ENCODE measurements at places on chromosomes 6 and 20. TPM values are rescaled to one million over a fixed set of nuclear protein-coding genes. Genes with fewer than 3 reads are reported as not detected.

DNA sequence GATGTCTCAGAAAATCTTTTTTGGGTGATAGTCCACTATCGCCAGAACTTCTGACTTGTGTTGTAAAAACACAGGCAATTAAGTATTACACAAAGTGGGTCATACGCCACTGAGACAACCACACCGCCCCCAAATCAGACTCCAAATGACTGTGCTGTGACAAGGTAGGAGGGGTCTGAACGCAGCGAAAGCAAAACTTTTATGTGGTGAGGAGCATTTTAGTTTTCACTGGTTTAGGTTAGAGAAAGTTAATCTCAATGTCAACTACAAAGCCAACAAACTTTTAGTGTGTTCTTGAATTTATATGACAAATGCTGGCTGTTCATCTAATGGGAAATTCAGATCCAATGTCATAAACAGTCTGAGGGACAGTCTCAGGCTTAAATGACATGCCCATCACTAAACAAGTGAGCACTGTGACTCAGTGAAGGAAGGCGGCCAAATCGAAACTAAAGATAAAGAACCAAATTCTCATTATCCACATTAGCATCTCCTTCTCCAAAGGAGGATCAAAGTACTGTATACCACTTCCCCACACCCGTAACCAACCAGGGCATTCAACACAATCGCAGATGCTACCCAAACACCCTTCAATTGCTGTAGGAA lies 186.7 kb downstream of the GJA10 start:
- DNase-seq: no peak

The EEF1A1 gene
- total RNA-seq: 19,513 TPM

- no peak for DNase-seq
Observed at GRCh38 chr20:40948465-40949267, 80.0 kb upstream of the TOP1 start.

- no peak for DNase-seq
Observed at GRCh38 chr6:147769496-147770087, 261.1 kb downstream of the SAMD5 start.

GRCh38 chr6:130421585-130421984 lies 55.8 kb downstream of the TMEM200A start:
- DNase-seq: no peak

GRCh38 chr20:19392344-19393130 lies 180.1 kb downstream of the SLC24A3 start:
- no peak for DNase-seq

The AVP gene
- total RNA-seq: not detected

The BPIFB3 gene
- not detected for total RNA-seq

- peak; percentile 57 for DNase-seq
Observed at GRCh38 chr20:63750807-63751470, 11.4 kb downstream of the SLC2A4RG start.

The RSPH9 gene
- under 0.01 TPM for total RNA-seq

The RTF2 gene
- total RNA-seq: 69.1 TPM

Data from osteoblast (primary cell).